GM12864 (cell line): ENCODE measurements at places on chromosomes 4 and X.

- DNase-seq, result no peak
Observed at GRCh38 chrX:154603438-154604430, 15.3 kb downstream of the CTAG1B start.

GRCh38 chr4:80790152-80790551, 240.4 kb upstream of the BMP3 start:
- no peak for DNase-seq

DNA sequence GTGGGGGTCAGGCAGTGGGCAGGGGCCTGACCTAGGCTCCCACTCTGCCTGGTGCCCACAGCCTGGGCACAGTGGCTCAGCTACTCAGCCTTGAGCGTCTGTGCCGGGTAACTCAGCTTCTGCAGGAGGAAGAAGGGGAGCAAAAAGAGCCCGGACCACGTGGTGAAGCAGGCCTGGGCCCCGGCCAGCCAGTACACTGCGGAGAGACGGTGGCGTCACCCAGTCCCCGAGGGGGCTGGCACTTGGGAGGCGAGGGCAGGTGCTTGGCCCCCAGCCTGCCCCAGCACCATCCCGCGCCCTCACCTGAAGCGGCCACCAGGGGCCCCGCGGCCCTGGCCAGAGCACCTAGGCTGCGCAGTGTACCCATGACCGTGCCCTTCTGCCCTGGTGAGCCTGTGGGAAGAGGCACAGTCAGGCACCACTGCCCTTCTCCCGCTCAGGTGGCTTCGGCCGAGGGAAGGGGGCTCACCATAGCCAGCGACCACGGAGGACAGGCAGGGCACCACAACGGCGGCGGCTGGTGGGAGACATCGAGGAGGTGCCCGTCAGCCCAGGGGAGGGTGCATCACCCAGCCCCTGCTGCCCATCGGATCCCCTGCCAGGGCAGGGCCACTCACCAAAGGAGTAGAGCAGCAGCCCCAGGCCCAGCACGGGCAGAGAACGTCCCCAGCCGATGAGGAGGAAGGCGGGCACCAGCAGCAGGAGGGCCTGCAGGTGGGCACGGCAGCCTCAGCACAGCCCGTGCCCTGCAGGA, 32.3 kb downstream of the NOP14 start:
- no peak for DNase-seq

DNA sequence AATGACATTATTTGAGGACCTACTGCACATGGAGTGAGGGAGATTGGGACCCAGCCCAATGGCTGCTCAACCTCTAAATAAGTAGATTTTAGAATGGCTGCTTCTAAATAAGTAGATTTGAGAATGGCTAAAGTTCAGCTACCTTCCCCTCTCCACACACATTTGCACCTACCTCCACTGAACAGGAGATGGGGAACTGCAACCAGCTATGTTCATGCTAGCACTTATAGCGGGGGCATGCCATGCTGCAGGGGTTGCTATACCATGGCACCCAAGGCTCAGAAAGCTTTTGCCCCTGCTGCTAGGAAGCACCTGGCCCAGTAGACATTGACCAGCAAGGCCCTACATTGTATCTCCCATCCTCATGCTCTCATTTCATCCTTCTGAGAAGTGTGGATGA, 70.2 kb upstream of the MAOA start:
- DNase-seq, result no peak

DNA sequence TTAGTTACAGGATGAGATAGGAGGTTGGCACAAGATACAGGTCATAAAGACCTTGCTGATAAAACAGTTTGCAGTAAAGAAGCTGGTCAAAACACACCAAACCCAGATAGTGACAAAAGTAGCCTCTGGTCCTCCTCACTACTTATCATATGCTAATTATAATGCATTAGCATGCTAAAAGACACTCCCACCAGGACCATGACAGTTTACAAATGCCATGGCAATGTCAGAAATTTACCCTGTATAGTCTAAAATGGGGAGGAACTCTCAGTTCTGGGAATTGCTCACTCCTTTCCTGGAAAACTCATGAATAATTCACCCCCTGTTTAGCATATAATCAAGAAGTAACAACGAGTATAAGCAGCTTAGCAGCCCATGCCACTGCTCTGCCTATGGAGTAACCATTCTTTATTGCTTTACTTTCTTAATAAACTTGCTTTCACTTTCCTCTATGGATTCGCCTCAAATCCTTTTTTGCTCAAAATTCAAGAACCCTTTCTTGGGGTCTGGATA, 1254.4 kb downstream of the PCDH7 start:
- no peak for DNase-seq

DNA sequence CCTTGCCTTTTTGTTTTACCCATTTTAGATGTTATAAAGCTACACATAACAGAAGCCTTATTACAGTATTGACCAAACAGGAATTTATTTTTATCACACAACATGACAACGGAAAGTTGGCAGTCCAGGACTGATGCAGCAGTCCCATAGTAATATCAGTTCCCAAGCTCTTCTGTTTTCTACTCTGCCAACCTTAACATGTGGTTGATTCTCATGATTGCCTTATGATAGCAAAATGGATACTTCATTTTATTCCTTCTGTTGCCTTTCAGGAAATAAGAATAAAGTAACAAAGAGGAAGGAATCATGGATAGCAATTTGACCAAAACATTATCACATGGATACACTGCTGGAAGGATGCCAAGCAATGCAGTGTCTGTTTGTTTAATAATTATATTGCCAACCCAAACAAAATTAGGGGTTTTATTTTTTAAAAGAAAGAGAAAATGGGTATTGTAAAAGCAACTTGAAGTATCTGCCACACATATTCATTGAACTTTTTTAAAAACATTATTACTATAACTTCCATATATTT, 275.7 kb downstream of the STPG2 start:
- no peak for DNase-seq

GRCh38 chr4:3648195-3648594, 116.0 kb upstream of the LRPAP1 start:
- no peak for DNase-seq

- DNase-seq, result no peak
Observed at GRCh38 chr4:99161373-99162099, 17.4 kb upstream of the ADH4 start.

DNA sequence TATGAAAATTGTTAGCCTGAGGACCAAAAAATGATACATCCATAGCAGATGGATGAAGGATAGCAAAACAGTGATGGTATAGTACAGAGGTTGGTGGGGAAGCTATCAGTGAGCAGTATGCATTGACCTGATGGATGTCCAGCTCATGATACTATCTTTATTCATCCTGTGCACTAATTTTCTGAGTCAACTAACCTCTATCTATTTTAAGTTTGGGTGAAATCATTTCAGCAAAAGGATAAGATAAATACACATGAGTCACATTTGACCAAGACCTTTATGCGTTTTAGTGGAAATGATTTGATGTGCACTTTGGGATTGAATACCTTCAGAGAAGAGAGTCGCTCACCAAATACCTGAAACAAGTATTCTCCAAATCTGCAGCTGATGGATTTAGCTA, 351.0 kb upstream of the NR3C2 start:
- no peak for DNase-seq

- peak; percentile 25 for DNase-seq
Observed at GRCh38 chrX:129925305-129926092, 19.5 kb downstream of the UTP14A start.

DNA sequence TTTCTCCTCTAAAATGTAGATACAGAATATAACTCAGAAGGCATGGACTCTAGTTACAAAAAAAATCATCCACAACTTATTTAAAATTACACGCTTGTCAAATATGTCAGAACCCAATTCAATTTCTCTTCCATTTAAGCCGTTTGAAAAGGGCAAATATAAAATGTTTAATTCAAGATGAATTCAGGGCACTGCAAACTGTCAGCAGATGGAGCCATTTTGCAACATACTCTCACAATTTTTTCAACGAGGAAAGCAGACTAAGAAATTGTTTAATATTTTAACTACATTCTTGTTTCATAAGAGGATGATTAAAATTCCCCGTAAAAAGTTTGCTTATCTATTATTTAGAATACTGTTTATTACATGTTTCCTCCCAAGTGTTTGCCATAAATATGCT, 321.3 kb upstream of the CPXCR1 start:
- no peak for DNase-seq

- no peak for DNase-seq
Observed at GRCh38 chr4:63922146-63922545, 487.1 kb downstream of the TECRL start.

GRCh38 chr4:160847228-160847627, 1316.6 kb downstream of the FSTL5 start:
- no peak for DNase-seq

DNA sequence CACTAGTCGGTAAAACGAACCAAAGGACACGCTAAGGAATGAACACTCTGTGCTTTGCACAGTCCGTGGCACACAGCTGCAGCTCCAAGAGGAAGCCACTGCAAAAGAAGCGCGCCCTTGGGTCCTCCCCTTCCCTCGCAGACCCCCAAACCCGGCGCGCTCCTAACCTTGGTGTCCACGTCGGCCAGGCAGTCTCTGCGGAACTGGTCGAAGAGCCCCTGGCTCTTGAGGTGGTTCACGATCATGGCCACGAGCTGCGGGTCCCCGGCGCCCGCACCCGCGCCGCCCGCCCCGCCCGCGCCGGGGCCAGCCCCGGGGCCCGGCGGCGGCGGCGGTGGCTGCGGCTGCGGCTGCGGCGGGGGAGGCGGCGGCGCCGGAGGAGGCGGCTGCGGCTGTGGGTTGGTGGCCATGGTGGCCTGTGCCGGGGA, 333 bp downstream of the BOD1L1 start:
- DNase-seq, result no peak

- DNase-seq, result no peak
Observed at GRCh38 chr4:78606530-78607095, 55.0 kb downstream of the ANXA3 start.

- DNase-seq, result no peak
Observed at GRCh38 chr4:66769441-66769840, 775.9 kb downstream of the CENPC start.
